Forelimb muscle (tissue), 1 donor: ENCODE measurements at places on chromosomes 12 and 14.
A peak's percentile ranks its signal among the peaks of the same experiment; 100 is the strongest.

GRCh38 chr12:23528316-23528715 is 421.2 kb downstream of the SOX5 start:
- no peak for DNase-seq

- no peak for DNase-seq
Observed at GRCh38 chr12:89261982-89262381, 90.3 kb downstream of the DUSP6 start.

DNA sequence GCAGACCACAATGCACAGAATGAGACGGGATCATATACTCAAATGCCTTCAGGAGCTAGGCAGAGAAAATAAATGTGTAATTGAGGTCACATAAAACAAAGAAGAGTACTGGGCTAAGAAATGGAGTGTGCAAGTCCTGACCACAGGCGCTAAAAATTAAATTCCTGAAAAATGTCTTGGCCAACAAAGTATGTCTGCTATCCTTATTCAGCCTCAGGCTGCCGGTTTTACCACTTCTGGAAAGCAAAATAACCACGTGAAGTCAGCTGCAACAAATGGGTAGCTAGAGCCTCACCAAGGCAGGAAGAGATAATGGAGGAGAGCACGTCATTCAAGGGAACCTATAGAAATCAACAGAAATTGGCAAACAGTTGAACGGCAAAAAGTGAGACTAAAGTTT is 3.1 kb downstream of the PYGL start:
- no peak for DNase-seq

GRCh38 chr12:119006746-119007145 is 25.4 kb downstream of the SRRM4 start:
- DNase-seq = no peak

DNA sequence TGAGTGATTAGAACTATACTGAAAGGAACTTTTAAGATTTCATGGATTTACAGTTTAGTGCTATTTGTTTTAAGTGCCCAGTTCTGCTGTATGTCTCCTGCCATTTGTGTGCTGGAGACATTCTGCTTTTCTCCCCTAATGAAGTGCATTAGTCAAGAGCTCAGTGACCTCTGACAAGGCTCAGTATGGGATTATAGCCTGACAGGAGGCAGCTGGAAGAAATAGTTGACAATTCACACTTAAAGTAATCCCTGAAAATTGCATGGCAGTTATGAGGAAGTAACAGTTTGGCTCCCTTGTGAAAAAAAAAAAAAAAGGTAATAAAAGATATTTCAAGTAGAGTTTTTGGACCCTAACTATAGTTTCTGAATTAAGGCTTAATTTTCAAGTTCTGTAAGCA is 70.3 kb downstream of the ALX1 start:
- DNase-seq = no peak

- DNase-seq = no peak
Observed at GRCh38 chr12:124683152-124684124, 116.0 kb upstream of the NCOR2 start.

DNA sequence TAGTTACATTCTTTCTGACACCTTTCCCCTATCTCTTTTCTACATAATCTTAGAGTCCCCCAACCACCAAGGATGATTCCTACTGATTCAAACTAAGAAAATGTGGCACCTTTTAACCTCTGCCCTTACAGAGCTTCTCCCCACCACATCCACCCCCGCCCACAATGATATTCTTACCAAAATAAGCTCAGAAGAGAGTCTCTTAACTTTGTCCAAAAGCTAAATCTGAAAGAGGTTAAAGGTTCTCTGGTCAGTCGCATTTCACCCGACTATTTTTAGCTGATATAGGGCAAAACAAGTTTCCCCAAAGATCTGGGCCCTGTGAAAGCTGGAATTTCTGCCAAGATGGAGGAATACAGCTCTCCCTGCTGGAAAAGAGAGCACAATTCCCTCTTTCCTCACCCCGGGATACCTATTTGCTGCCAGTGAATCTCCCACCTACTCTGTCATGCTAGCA is 128.6 kb downstream of the ZFP36L1 start:
- no peak for DNase-seq

DNA sequence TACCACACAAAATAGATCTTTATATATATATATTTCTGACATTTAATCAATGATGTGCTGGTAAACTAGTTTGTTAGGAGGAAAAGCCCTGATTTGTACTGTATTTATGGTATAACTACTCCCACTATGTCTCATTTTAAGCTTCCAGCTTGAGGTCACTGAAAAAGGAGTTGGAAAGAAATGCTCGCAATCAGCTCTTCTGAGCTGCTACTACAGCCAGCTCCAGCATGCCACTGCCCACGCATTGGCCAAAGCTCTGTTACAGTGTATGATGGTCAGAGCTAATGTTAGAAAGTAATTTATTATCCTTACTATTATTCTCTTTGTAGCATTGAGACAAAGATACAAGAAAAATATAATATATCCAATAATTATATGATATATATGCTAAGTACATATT is 55.0 kb upstream of the PCED1B start:
- no peak for DNase-seq

DNA sequence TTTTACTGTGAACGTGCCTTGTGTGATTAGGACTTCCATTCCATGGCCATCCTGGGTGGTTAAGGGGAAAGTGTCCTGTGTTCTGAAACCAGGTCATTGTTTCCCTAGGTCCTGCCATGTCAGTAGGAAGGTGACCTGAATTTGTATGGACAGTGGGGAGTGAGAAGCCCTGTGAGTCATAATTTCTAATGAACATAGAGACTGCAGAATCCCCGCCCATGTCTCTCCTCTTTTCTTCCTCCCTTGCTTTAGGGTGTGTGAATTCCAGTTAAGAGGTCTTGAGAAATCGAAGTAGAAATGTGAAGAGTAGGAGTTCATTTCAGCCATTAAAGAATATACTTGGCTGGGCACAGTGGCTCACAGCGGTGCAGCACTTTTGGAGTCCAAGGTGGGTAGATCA is 8.1 kb downstream of the TTC9 start:
- DNase-seq = no peak

DNA sequence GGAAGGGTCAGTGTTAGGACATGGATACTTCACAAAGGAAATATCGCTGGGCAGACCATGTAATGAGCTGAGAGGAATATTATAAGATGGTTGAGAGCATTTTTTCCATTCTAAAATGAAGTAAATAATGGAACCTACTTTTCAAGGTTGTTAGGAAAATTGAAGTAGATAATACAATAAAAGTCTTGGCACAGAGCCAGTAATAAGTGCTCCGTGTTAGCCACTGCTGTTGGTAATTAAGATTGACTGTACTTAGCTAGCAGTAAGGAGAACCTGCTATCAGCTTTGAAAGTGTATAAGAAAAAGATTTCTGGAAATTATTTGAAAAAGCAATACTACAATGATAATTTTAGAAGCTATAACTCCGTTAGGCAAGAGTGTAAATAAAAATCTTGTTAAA is 77.6 kb downstream of the SCAF11 start:
- DNase-seq = no peak

GRCh38 chr14:100538351-100539002 is 48.7 kb downstream of the BEGAIN start:
- DNase-seq = no peak

DNA sequence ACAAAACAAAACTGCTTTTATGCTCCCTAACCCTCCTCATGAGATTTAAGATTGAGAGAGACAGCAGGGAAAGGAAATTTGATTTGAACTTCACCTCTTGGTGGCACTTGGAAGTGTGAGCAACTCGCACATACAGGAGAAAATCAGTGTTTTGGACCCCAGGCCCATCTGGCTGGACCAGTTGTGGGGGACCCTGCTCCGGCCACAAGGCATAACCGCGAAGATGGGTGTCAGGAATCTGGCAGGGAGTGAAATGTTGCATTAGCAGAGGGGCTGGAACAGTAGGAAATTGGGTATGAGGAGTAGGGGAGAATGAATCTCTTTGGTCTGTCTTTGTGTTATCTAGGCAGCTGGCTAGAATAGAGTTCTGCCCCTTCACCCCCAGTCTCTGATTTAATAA is 1.2 kb downstream of the CIROP start:
- DNase-seq = no peak

DNA sequence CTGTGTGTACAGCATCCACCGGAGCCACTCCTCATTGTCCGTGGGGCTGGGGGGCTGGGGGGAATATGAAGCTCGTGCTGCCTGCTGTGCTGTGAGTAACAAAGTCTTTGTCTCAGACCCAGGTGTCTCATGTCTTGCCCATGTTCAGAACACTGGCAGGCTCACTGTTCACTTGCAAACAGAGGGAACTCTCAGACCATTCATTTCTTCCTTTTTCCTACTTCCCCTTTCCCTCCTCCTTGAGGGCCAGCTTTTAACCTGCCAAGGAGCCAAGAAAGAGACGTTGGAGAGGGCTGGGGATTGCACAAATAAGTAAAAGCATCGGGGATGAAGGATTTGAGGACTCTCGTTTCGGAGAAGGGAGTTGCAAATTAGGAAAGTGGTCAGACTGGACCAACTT is 21.6 kb downstream of the GPR132 start:
- DNase-seq = no peak

DNA sequence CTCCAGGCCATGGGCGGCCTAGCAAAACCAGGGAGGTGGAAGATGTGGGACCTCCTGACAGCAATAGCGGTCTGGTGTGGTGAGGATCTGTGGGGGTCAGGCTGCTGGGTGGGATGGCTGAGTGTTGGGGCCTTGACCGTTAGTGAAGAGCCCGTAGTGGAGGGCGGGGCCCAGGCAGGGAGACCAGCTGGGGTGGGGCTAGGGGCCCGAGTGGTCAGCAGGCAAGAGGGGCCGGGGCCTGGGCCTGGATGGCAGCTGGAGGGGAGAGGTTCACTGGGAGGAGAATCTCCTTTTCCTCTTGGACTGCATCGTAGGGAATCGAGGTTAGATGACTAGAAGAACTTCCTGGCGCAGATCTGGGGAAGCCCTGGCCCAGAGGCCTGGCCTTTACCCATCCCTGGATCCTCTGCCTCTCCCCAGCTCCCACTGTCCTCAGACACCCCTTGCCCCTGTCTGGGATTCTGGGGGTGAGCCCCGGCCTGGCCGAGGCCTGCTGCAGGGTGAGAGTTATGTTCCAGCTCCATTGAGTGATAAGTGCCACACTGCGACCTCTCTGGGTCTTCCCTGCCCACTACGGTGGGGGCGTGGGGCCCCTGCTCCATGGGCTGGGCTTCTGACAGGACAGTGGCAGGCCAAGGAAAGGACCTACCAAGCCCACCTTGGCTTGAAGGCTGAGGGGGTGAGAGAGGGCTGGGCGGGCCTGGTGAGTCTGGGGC is 47.1 kb downstream of the KRT80 start:
- no peak for DNase-seq

- DNase-seq = no peak
Observed at GRCh38 chr12:51915003-51915625, 7.8 kb downstream of the ACVRL1 start.

GRCh38 chr12:57175428-57176138 is 28.2 kb upstream of the LRP1-AS start:
- DNase-seq = no peak

- DNase-seq = no peak
Observed at GRCh38 chr12:126926023-126926594, 1340.9 kb upstream of the TMEM132C start.

- peak; percentile 56 for DNase-seq
Observed at GRCh38 chr14:64510825-64511671, 6.5 kb downstream of the ZBTB1 start.
